Omental fat pad (tissue), 4 donors: ENCODE measurements at places on chromosomes 11 and 22.

GRCh38 chr11:133175103-133175502 lies 357.2 kb downstream of the OPCML start:
- no peak for DNase-seq

DNA sequence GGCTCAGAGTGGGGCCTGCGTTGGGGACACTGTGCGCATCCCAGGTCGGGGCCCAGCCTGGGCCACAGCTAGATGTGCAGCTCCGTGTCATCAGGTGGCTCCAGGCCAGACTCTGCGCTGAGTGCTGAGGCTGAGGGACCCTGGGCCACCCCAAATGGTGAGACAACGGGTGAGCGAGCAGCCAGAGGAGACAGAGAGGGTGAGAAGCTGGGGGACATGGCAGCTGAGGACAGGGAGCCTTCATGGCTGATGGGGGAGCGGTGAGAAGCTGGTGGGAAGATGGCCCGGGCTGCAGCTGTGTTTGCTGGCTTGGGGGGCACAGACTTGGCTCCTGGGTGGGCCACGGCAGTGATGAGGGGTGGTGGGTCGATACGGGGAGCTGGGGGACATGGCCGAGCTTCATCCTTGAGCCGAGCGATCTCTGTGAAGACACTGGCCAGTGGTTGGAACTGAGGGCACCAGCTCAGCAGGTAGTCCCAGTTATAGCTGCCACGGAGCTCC lies 2.5 kb upstream of the TPP1 start:
- no peak for DNase-seq

GRCh38 chr11:30091737-30092136 lies 74.9 kb upstream of the KCNA4 start:
- no peak for DNase-seq

DNA sequence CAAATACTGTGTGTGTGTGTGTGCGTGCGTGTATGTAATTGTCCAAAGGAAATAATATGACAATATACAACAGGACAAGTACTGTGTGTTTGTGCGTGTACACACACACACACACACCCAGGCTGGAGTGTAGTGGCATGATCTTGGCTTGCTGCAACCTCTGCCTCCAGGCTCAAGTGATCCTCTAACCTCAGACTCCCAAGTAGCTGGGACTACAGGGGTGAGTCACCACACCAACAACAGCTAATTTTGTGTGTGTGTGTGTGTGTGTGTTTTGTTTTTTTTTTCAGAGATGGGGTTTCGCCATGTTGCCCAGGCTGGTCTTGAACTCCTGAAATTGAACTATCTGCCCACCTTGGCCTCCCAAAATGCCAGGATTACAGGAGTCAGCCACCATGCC lies 61.5 kb downstream of the NUP98 start:
- DNase-seq, result no peak

- no peak for DNase-seq
Observed at GRCh38 chr11:10021563-10021962, 272.5 kb downstream of the SBF2 start.

DNA sequence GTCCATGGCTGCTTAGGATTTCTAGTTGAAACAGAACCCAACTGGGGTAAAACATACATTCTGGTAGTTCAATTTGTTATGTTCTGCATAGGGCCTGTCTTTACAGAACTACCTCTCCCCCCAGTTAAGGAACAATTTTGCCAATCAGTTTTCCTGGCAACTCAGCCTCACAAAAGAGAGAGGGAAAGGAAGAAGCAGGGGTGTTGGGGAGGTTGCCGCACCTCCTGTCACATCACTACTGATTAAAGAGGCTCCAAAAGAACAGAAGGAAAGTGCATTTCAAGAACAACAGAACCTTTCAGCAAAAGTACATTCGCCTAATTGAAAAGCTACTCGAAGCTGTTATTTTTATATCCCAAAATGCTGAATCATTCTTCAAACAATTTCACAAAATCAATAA lies 217.6 kb downstream of the CADM1 start:
- DNase-seq, result no peak

DNA sequence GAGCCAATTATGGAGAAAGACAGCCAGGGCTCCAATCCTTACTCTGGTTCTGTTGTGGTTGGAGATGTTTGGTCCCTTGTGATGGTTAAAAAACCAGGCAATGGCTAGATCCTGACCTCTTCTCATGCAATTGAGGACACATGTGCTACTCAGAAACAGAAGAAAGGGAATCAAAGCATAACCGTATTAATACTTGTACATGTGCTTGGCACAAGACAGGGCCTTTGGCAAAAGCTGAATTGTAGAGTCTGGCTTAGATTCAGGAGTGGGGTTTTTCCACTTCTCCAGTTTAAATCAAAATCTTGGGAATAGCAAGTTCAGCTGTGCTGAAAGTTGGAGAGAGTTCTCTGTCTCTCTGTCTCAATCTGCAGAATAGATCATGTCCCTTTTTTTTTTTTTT lies 80.1 kb upstream of the E2F8 start:
- no peak for DNase-seq

DNA sequence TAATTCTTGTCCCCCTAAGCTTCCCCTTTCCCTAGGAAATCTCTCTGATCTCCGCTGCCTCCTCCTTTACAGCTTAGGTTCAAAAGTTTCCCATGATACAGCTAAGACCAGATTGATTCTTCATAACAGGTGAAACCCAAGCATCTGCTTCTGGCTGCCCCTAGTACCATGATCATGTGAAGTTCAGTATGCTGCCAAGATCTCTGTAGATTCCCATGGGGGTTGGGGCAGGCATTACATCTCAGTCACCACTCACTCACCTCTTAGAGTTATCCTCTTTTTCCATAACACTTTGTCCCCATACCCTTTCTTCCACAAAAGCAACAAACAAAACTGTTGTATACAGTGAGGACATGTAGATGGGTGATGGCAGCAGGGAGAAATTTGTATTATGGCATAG lies 44.0 kb downstream of the RRP8 start:
- no peak for DNase-seq

GRCh38 chr11:102252339-102252891 lies 64.9 kb upstream of the BIRC3 start:
- no peak for DNase-seq

DNA sequence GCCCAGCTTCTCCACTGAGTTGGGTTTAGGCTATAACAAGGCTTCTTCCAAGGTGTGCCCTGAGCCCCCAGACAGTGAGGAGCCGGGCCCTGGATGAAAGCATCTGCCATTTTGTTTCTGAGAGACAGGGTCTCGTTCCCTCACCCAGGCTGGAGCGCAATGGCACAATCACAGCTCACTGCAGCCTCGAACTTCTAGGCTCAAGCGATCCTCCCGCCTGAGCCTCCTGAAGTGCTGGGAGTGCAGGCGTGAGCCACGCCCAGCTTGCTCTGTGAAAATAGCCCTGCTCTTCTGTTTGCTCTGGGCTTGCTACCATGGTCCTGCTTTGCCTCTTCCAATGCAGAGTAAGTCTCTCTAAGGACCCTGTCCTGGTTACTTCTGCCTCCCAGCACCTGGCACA lies 6.7 kb downstream of the DENND6B start:
- DNase-seq, result no peak

DNA sequence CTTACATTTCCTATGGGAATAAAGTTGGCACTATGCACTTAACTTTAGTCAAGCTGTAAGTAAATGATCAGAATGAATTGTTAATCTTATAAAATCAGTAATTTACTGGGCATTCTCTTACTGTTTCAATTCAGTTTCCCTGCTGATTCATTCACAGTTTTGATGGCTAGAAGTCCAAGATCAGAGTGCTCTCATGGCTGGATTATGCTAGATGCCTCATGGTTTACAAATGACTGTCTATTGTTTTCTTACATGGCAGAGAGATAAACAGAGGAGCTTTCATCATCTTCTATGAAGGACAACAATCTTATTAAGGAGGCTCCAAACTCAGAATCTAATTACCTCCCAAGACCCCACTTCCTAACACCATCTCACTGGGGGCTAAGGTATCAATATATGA lies 135.1 kb upstream of the CARD18 start:
- no peak for DNase-seq

DNA sequence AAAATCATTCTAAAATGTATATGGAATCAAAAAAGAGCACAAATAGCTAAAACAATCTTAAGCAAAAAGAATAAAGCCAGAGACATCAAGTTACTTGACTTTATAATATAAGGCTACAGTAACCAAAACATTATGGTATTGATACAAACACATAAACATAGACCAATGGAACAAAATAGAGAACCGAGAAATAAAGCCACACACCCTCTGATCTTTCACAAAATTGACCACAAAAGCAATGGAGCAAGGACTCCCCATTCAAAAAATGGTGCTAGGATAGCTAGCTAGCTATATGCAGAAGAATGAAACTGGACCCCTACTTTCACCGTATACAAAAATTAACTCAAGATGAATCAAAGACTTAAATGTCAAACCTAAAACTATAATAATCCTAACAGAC lies 43.2 kb downstream of the GLYATL2 start:
- DNase-seq, result no peak

- no peak for DNase-seq
Observed at GRCh38 chr11:18111005-18111404, 5.1 kb upstream of the SAAL1 start.

GRCh38 chr11:77619576-77620198 lies 17.9 kb downstream of the CLNS1A start:
- DNase-seq, result no peak

GRCh38 chr22:40156001-40156516 lies 21.7 kb upstream of the TNRC6B start:
- DNase-seq, result no peak

GRCh38 chr11:58592760-58593472 lies 14.1 kb downstream of the ZFP91 start:
- DNase-seq, result no peak

DNA sequence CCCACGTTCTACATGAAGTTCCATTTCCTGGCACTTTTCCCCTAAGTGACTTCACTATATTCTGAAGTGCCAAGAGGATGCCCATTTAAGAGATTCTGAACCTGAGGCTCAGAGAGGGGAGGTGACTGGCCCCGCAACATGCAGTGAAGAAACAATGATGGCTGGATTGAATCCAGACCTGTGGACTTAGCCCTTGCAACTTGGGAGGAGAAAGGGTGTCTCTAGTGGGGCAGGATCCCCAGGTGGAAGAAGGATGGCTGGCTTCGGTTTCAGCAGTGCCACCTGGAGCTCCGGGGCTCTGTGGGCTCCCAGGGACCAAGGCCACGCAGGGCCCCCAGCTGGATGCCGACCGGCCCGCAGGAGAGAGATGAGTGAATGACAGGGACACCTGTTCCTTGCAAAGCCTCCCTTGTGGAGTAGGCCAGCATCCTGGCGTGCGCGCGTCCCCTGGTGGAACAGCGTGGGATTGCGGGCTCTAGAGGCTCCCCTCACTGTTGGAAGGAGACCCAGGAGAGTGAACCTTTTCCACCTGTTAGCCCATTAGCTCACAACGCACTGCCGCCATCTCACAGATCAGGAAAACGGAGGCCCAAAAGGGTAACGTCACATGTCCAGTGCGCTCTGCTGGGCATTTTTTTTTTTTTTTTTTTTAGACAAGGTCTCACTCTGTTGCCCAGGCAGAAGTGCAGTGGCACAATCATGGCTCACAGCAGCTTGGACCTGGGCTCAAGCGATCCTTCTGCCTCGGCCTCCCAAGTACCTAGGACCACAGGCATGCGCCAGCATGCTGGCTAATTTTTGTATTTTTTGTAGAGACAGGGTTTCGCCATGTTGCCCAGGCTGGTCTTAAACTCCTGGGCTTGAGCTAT lies 104.7 kb downstream of the KIAA1671 start:
- DNase-seq, result peak; percentile 49

GRCh38 chr22:48832592-48832991 lies 995.1 kb downstream of the BRD1 start:
- DNase-seq, result no peak

- DNase-seq, result no peak
Observed at GRCh38 chr11:93169950-93170561, 27.7 kb downstream of the SLC36A4 start.

GRCh38 chr22:46355369-46355995 lies 20.0 kb downstream of the TRMU start:
- peak; percentile 71 for DNase-seq
